ENCODE measurements at places on chromosomes 1 and 21. TPM values are rescaled to one million over a fixed set of nuclear protein-coding genes. Genes with fewer than 3 reads are reported as not detected.

GBP6 gene
- 0.98 TPM for total RNA-seq

ARHGAP30 gene
- 49.5 TPM for total RNA-seq

S100PBP gene
- total RNA-seq: 28.8 TPM

GRIK1 gene
- total RNA-seq: 0.26 TPM

BATF3 gene
- 12.0 TPM for total RNA-seq

CD48 gene
- total RNA-seq: 33.6 TPM

GRCh38 chr1:44275296-44275962, 62.2 kb downstream of the DMAP1 start:
- peaks cover 7% of the 10 kb centered on the region for H3K4me1 ChIP-seq
- H3K36me3 ChIP-seq: no peaks in the 10 kb centered on the region
- DNase-seq: no peak
- no peak overlapping the region for H3K4me3 ChIP-seq
- H3K27ac ChIP-seq: no peak overlapping the region

GRCh38 chr1:92515796-92516201, 29.1 kb upstream of the GFI1 start:
- no peak overlapping the region for H3K27ac ChIP-seq
- H3K4me1 ChIP-seq: no peaks in the 10 kb centered on the region
- H3K27me3 ChIP-seq: no peaks in the 10 kb centered on the region
- H3K4me3 ChIP-seq: no peak overlapping the region
- no peaks in the 10 kb centered on the region for H3K36me3 ChIP-seq

DNA sequence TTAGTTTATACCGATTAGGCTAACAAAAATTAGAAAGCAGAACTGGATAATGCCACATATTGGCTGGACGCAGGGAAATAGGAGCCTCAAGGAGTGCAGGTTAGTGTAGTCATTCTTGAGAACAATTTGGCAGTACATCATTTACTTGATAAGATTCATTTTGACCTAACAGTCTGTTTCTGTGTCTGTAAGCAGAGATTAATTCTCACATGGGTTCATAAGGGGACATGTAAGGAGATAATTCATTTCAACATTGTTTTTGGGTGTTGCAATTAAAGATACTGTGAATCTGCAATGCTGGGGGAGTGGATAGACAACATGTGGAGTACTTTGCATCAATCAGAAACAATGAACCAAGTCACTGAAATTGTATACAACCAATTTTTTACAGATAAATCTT, 32.0 kb downstream of the AGO3 start:
- H3K4me3 ChIP-seq: no peak overlapping the region
- H3K36me3 ChIP-seq: no peaks in the 10 kb centered on the region
- H3K27ac ChIP-seq: no peak overlapping the region
- no peak for DNase-seq
- H3K4me1 ChIP-seq: no peaks in the 10 kb centered on the region

GRCh38 chr21:45322960-45323461, 35.3 kb upstream of the POFUT2 start:
- no peaks in the 10 kb centered on the region for H3K36me3 ChIP-seq
- H3K27ac ChIP-seq: no peak overlapping the region
- peaks cover 4% of the 10 kb centered on the region for H3K4me1 ChIP-seq
- no peak for DNase-seq
- no peak overlapping the region for H3K4me3 ChIP-seq

- no peak overlapping the region for H3K4me3 ChIP-seq
- DNase-seq: no peak
- peaks cover 55% of the 10 kb centered on the region for H3K36me3 ChIP-seq
- no peaks in the 10 kb centered on the region for H3K27me3 ChIP-seq
Observed at GRCh38 chr1:225865514-225865913, 16.7 kb downstream of the TMEM63A start.

GRCh38 chr1:150009604-150010392, 728 bp downstream of the OTUD7B start:
- H3K36me3 ChIP-seq: peaks cover 2% of the 10 kb centered on the region
- peak; percentile 76 for DNase-seq
- H3K27me3 ChIP-seq: no peaks in the 10 kb centered on the region

DNA sequence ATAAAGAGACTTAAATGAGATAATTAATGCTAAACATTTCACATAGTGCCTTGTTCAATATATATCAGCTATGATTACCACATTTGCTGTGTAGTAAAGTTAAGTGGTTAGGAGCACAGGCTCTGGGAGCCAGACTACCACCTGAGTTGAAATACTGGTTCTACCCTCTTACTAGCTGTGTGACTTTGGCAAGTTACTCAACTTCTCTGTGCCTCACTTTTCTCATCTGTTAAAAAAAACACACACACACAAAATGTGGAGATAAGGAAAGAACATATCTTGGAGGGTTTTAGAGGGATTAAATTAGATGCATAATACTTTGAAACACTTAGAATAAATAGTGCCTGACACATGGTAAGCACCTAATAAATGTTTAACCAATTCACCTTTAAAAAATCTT, 51.8 kb upstream of the NRDC start:
- no peak for DNase-seq
- no peak overlapping the region for H3K4me3 ChIP-seq
- no peaks in the 10 kb centered on the region for H3K4me1 ChIP-seq
- H3K27ac ChIP-seq: no peak overlapping the region
- H3K27me3 ChIP-seq: no peaks in the 10 kb centered on the region
- no peaks in the 10 kb centered on the region for H3K36me3 ChIP-seq

GRCh38 chr1:12052008-12052573, 11.0 kb upstream of the TNFRSF8 start:
- no peaks in the 10 kb centered on the region for H3K27me3 ChIP-seq
- H3K4me1 ChIP-seq: peaks cover 3% of the 10 kb centered on the region
- peak overlapping the region; percentile 1 for H3K27ac ChIP-seq
- DNase-seq: peak; percentile 21
- no peak overlapping the region for H3K4me3 ChIP-seq

DNA sequence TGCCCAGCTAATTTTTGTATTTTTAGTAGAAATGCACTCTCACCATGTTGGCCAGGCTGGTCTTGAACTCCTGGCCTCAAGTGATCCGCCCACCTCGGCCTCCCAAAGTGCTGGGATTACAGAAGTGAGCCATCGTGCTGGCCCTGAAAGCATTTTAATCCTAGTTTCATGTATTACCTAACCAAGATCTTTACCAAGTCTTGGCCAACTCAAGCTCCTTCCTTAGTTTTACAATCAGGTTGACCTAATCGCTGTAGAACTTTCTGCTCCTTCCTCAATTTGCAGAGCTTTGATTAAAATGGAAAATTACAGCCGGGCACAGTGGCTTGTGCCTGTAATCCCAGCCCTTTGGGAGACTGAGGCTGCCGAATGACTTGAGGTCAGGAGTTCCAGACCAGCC, 3.2 kb upstream of the TMEM63A start:
- no peak for DNase-seq
- H3K27me3 ChIP-seq: no peaks in the 10 kb centered on the region
- peaks cover 4% of the 10 kb centered on the region for H3K4me1 ChIP-seq
- H3K27ac ChIP-seq: no peak overlapping the region

- H3K36me3 ChIP-seq: peaks cover 14% of the 10 kb centered on the region
- peak within 1 kb of the TSS; percentile 85 for H3K4me3 ChIP-seq
- H3K4me1 ChIP-seq: peaks cover 14% of the 10 kb centered on the region
- DNase-seq: peak; percentile 86
- no peaks in the 10 kb centered on the region for H3K27me3 ChIP-seq
Observed at GRCh38 chr1:228734881-228735801, at the start of gene RHOU. TSS of gene RHOU (plus strand) at chr1:228735479. CDS start at chr1:228735743, 264 bp downstream.

GRCh38 chr1:238468068-238468467, 577.3 kb upstream of the ZP4 start:
- H3K4me1 ChIP-seq: no peaks in the 10 kb centered on the region
- no peaks in the 10 kb centered on the region for H3K36me3 ChIP-seq
- no peaks in the 10 kb centered on the region for H3K27me3 ChIP-seq
- H3K27ac ChIP-seq: no peak overlapping the region
- peak; percentile 7 for DNase-seq
